ENCODE measurements at places on chromosomes 6 and 20.

- no peak for DNase-seq
Observed at GRCh38 chr6:69408886-69409285, 387.9 kb downstream of the LMBRD1 start.

DNA sequence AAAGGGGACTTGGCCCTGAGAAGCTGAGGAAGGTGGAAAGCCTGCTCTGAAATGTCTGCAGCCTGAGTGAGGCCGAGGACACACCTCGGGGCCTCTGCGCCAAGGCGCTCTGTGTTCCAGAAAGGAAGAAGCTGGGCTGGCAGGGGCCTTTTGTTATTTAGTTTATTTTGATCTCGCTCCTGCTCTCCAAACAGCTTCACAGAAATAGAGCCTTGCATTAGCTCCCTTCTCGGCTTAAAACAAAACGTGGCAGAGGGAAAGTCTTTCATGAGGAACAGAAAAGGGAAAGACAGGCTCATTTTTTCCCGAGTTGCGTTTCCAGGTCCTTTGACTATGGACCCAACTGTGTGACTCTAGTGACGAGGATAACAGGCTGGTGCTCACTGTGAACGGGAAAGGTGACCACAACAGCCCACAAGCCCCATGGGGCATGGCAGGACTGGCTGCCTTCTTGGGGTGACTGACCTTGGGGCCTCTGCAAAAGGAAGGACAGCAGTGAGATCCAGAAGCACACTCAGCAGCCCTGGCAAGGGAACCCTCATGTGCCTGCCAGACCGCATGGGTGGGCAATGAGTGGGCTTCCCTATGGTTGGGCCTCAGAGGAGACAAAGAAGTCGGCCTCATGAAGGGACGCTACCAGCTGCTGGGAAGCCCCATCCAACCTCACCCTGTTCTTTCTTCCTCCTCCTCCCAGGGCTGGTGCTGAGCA is 18.7 kb downstream of the LEMD2 start:
- DNase-seq = no peak

DNA sequence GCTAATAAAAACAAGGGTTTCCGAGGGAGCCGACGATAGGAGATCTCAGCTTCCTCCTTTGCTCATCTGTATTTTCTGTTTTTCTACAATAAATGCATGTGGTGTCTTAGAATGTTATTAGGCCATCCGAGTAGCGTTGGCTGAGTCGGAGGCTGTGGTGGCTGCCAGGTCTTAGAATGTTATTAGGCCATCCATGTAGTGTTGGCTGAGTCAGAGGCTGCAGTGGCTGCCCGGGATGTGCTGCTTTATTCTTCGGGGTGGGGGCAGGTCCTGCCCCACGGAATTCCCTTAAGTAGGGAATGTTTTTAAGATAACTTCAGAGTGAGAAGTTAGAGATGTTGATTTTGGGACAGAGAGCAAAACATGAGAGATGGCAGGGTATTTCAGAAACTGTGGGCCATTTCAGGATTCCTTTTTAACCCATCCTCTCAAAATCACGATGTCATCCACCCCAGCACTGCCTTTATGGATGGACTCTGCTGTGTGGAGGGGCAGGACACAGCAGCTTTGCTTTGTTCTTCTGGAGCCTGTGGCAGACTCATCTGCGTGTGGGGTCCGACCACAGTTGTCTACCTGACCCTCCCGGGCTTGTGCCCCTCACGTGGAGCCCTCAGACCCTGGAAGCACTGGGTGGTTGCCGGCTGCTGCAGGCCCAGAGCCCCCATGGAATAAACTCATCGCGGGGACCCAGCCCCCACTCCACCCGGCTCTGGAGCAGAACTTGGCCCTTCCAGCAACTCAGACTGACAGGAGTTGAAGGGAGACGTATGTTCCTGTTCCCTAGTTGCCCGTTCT is 20.4 kb downstream of the OSBPL2 start:
- DNase-seq = no peak

DNA sequence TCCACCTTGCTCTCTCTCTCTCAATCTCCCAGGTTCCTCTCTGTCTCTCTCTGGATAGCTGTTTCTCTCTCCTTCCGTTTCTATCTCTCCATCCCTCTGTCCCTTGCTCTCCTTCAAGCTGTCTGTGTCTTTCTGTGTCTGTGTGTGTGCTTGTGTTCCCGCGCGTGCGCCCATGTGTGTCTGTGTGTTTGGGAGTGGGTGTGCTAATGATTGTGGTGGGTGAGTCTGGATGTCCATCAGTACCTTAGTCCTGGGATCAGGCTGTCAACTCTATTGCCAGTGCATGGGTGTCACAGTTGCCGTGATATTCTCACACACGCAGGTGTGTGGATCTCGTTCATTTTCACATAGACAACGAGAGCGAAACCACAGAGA is 1380.6 kb upstream of the DEFB115 start:
- DNase-seq = no peak

DNA sequence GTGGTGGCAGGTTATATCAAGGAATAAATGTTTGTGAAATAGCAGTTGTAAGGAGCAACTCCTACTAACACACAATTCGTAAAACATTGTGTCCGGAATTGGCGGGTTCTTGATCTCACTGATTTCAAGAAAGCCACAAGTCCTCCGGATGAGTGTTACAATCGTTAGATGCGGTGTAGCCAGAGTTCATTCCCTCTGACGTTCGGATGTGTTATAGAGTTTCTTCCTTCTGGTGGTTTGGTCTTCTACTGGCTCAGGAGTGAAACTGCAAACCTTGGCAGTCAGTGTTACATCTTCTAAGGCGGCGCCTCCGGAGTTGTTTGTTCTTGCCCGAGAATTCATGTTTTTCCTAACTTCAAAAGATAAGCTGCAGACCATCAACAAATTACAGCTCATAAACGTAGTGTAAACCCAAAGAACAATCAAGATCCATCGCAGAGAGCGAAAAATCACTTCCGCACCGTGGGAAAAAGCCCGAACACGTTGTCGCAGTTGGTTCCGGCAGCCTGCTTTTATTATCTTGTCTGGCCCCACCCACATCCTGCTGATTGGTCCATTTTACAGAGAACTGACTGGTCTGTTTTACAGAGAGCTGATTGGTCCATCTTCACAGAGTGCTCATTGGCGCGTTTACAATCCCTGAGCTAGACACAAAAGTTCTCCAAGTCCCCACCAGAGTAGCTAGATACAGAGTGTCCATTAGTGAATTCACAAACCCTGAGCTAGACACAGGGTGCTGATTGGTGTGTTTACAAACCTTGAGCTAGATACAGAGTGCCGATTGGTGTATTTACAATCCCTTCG is 58.2 kb downstream of the TRIM27 start:
- DNase-seq = peak; percentile 46

All from activated T-cell treated with anti-CD3 and anti-CD28 coated beads, Interleukin-2, amount 50 U/mL, for 1 hour (primary cell).